ENCODE measurements at places on chromosomes 7 and 10. TPM values are rescaled to one million over a fixed set of nuclear protein-coding genes. Genes with fewer than 3 reads are reported as not detected.

GRCh38 chr7:71173955-71174354, 42.0 kb downstream of the GALNT17 start:
- DNase-seq = no peak

- no peak for DNase-seq
Measured at GRCh38 chr7:151775547-151776443, 101.1 kb downstream of the PRKAG2 start.

GRCh38 chr7:40371806-40372440, 237.1 kb downstream of the SUGCT start:
- DNase-seq = no peak

DNA sequence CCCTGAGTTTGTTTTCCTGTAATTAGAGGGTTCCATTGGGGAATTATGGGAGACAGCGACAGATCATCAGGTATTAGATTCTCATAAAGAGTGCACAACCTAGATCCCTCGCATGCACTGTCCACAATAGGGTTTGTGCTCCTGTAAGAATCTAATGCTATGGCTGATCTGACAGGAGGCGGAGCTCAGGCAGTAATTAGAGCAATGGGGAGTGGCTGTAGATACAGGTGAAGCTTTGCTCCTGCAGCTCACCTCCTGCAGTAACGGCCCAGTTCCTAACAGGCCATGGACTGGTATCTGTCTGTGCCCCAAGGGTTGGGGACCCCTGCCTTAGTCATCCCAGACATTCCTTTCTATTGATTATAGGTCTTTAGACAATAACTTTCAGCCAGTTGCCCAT, 894 bp upstream of the ZSCAN21 start:
- no peak for DNase-seq

DNA sequence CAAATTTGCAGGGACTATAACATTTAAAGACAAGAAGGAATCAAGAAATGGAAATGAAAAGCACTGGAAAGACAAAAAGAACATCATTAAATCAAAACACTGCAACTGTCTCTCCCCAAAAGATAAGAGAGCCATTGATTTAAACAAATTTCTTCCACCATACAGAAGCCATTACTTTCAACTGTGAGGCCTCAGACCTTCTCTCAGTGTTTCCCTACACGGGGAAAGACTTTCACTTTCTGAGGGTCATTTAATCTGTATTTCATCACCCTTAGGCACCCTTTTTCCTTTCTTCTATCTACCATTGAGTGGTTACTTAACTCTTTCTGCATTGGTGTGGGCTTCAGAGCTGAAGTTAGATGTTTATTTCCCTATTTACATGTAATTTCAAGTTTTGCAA, 47.5 kb downstream of the CCDC172 start:
- no peak for DNase-seq

- DNase-seq = no peak
Measured at GRCh38 chr7:26868841-26869495, 4.6 kb upstream of the SKAP2 start.

- DNase-seq = no peak
Measured at GRCh38 chr10:69742928-69743602, 58.6 kb upstream of the COL13A1 start.

IGFBP1 gene
- not detected for polyA plus RNA-seq

C10orf105 gene
- polyA plus RNA-seq = 0.11 TPM

Data from immature natural killer cell (primary cell).